ENCODE measurements at places on chromosomes 3 and 15.

GRCh38 chr3:27591312-27592210, 107.4 kb upstream of the SLC4A7 start:
- no peak for DNase-seq

DNA sequence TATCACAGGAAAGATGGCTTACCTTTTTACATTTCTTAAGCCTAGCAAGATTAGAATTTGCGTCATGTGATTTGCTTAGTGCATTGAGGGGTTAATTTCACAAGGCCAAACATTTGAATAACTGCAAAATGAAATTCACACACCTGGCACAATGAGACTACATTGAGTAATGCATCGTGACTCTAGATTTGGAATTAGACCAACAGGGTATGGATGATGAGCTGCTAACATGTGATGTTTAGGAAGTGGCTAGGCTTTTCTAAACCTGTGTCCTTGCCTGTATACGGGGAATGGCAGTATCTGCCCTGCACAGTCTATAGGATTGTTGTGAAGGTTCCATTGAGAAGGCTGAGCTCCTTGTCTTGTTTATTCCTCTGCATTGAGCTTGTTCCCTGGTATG, 160.1 kb downstream of the MFSD1 start:
- no peak for DNase-seq

DNA sequence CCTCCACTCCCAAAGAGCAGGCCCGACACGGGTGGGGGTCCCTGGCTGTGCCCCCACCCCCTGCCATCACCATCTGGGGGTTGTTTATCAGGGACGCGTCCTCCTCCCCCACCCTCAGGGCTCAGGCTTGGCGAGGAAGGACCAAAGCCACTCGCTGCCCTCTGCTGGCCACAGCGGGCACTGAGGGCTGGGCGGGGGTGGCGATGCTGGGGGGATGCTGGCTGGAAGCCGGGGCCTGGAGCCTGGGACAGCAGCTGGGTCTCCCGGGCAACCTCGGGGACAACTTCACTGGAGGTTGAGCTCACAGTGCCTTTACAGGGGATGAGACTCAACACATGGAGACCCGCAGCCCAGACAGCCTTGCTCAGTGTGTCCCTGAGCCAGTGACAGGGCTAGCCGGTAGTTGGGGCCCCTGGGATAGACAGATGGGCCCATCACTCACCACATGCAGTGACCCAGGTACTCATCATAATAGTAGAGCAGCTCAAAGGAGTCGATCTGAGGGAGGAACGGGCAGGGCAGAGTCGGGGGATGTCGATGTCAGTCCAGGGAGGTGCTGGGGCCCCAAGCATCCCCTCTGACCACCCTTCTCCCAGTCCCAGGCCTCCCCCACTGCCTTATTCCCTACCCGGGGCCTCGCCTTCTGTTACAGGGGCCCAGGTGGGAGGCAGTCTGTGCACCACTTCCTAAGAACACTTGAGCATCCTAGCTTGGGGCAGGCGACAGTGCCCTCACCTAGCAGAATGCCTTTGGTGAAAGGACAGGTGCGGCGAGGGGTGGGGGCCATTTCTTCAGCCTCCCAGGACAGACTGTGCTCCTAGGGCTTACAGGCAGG, 5.9 kb upstream of the CALML4 start:
- peak; percentile 72 for DNase-seq

DNA sequence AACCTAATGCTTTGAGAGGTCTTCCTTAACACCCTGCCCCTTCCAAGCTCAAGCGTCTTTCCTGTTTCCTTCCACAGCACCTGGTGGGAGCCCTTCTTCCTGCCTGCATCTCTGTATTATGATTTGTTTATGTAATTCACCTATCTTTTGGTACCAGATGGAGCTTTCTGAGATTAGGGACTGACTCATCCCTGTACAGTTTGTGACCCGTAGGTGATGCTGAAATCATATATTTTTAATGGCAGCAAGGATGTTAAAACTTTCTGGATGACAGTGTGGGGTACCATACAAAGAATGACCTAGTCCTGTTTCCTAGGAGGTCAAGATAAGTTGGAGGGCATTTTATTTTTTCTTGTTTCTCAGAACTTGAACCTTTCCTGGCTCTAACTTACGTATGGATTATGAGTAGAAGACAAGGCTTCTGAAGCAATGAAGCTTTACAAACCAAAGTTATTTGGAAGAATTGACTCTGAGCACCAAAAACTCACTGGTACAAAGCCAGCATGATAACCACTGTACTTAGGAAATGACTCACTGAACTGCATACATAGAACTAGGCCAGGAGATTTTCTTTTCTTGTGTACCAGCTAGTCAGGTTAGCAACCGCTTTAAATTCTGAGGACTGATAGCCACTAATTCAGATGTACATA, 46.6 kb downstream of the HHLA2 start:
- DNase-seq = no peak

DNA sequence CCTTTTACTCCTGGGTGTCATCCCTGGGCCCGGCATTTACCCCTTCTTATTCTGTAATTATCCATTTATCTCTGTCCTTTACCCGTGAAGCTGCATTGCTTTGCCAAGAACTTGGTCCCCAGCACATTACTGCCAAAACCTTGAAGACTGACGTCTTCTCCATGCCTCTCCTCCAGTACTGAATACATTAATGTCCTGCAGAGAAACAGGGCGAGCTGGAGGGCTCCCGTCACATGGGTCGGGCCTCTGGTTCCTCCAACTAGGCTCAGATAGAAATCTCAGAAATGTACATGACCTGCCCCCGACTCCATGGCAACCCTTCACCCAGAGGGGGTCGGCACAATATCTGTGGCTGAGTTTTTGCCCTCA, 445 bp downstream of the EFCAB12 start:
- no peak for DNase-seq

DNA sequence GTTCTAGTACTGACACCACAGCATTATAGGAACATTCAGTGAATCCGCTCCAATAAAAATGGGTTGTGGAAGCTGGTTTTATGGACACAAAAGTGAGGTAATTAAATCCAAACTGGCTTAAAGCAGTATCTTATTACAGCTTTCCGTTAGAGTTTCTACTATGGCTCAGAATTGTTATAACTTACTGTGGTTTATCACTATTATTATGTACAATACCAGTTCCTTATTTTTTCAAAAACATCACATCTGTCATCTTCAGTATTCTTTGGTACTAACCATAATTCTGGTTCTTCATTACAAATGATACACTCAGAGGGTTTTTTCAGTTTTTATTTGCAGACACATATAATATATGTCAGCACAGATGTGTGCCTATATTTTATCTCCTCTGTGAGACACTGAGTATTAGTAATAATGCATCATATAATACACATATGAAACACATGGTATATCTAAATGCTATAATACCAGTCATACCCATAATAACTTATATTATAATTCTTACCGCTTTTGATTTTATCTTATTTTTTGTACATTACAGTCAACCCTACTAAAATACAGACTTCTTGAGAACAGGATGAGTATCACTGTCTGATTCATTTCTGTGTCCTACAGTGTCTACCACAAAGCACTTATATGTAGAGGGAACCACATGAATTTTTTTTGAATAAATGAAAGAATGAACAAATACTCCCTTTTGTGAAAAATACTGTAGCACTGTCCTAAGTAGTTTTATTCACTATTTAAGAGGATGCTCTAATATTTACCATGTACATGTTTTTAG, 39.0 kb downstream of the CMSS1 start:
- DNase-seq = no peak

GRCh38 chr3:183193762-183194689, 31.5 kb upstream of the LAMP3 start:
- DNase-seq = no peak

- no peak for DNase-seq
Measured at GRCh38 chr3:133376810-133377209, 23.0 kb upstream of the BFSP2 start.

DNA sequence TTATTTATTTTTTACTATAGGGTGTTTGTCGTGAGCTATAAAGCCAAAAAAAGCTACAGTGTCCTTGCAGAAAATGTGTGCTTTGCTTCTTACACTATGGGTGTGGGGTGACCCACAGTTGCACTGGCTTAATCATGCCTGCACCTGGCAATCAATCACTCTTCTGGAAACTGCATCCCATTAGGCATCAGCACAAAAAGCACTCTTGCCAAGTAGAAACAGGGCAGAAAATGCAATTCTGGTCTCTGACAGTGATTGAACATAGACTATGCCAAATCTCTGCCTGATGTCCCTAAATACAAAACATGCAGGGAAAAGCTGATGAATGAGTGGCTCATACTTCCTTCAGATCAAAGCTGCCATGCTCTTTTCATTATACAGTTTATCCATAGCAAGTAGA, 30.4 kb upstream of the PLAAT1 start:
- no peak for DNase-seq

GRCh38 chr3:4935347-4935746, 43.9 kb upstream of the BHLHE40 start:
- no peak for DNase-seq

- DNase-seq = no peak
Measured at GRCh38 chr3:192778508-192778907, 51.2 kb upstream of the FGF12 start.

DNA sequence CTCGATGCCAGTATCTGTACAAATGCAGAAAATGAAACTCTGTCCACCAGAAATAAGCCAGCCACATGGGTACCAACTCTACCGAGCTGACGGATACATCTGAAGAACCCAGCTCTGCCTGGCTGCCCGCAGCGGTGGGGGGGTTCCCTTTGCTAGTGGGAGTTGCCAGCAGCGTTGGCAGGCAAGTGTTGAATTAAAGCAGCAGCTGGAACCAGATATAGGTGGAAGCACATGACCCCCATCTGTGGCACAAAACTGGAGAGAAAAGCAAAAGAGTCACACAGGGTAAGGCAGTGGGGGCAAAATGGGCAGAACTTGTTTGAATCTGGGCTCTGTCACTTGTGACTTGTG, 17.9 kb downstream of the CRYGS start:
- no peak for DNase-seq

DNA sequence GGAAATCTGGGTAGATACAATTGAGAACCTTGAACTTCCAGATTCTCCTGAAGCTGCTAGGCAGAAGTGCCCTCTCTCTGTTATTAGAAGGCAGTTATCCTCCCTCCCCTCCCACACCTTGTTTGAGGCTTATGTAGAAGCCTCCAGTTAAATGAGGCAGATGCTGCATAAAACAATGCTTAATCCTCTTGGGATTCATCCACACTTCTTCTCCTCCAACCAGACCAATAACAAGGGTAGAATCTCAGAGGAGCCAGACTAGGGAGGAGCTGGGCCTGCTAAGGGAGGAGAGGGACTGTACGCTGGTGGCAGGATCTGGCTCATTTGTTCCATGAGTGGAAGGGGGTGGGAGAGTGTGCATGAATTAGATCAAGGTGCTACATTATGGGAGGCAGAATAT, 88.3 kb upstream of the PRR23C start:
- no peak for DNase-seq

- no peak for DNase-seq
Measured at GRCh38 chr3:173354124-173354523, 43.4 kb upstream of the NLGN1 start.

DNA sequence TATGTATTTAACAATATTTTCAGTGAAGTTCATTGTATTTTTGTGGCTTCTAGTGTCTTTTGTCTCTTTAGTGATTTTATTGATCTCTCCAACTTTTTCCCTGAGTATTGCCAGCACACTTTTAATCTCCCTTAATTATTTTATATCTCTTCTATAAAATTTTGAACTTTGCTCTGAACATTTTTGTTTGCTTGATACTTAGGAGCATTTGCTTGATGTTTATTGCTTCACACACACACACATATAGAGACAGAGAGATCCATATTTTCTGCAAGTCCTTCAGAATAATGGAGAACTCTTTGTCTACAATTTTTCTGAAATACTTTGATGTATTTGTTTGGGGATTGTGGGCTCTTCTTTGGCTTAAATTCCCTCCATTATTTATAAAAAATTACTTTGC, 213.8 kb downstream of the SLC9A9 start:
- DNase-seq = no peak

DNA sequence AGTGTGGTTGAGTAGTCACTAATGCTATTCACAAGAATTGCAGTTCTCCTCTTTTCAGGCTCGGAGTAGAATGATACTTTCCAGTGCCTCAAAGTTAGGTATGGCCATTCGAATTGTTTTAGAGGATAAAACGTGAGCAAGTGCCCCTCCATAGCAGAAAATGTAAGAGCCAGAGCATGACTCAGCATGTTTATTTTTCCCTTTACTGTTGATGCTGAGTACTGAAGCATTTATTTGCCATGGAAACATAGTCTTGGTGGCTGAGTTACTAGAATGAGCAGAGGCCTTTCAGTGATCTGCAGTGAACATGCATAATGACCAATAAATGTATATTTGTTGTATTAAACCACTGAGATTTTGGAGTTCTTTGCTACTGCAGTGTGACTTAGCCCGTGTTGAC, 540.6 kb downstream of the NLGN1 start:
- DNase-seq = no peak

- no peak for DNase-seq
Measured at GRCh38 chr3:76683256-76683655, 356.6 kb upstream of the ROBO2 start.

- DNase-seq = no peak
Measured at GRCh38 chr15:68431037-68431791, 749 bp downstream of the ITGA11 start.

DNA sequence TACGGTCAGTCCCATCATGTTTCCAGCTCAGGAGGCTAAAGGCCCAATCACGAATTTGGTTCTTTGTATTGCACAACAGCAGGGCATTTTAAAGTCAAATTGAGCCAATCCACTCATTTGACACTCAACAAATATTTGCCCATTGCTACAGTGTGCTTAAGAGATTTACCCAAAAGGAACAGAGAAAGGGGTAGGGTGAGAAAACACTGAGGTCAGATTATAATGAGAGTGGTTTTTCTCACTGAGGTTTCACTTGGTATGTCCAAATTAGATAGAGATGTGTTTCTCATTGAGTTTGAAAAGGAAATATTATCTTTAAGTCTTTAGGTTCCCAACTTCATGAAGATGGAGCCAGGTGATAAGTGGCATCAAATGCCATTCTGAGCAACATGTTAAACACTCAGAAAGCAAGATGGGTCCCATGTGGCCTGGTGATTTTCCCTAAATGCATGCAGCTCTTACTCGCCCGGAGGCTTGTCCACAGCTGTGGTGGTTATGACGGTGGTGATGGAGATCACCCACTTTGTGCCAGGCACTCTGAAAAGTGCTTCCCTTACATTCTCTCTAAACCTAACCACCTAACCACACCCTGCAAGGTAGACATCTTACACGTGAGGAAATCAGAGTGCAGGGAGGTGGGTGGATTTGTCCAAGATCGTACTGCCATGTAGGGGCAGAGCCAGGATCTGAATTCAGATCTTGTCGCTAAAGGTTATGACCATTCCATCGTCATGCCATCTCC, 31.2 kb upstream of the USP3 start:
- DNase-seq = no peak

DNA sequence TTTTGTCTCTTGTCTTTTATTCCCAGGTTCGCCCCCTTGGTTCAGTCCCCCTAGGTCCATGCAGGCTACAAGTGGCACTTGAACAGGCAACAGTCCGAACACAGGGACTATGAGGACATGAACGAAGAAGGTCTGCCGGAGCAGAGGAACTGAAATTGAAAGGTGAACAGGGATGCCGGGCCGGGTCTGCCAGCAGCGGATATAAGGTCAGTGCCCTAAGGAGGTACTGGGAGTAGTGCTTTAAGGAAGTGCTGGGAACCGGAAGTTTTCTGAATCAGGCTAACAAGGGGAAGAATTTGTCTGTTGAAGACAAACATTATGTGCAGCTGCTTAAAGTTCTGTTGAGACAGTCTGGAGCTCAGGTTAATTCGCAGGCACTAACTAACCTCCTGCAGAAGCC, 46.8 kb downstream of the LSM3 start:
- DNase-seq = no peak
